ENCODE measurements at places on chromosomes 5 and 9.

GRCh38 chr5:143759396-143760130 is 52.4 kb upstream of the HMHB1 start:
- no peak for DNase-seq

GRCh38 chr5:73909474-73909873 is 283.5 kb downstream of the ARHGEF28 start:
- no peak for DNase-seq

- no peak for DNase-seq
Observed at GRCh38 chr9:27590651-27591050, 17.4 kb upstream of the C9orf72 start.

DNA sequence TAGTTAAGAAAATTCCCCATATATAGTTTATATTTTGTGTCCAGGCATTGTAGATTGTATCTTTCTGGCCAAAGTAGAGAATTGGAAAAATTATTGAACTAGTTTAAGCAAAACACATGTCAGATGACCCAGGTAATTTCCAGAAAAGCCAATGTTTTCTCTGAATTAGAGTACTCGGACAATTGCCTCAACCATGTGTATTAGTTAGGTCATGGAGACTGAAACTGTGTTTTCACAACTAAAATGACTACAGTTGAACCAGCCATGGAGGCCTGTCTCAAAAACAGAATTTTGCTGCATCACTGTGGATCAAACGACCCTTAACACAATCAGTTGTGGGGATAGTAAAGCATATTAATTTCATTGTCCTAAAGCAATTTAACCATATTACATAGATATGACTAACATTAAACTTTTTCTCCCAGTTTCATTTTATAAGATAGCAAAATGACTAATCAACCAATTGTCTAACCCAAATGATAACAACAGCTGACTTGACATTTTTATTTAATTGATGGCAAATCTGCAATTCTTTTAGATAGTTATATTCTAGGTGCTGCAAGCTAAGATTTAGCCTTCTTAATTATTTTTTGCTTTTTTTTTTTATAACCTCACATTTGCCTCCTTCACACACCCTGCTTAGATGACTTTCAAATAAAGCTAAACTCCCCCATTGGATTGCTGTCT is 39.2 kb upstream of the SPDL1 start:
- DNase-seq: no peak

Measured in right renal cortex interstitium (tissue), 3 donors.